ENCODE measurements at places on chromosomes 3 and 15. TPM values are rescaled to one million over a fixed set of nuclear protein-coding genes. Genes with fewer than 3 reads are reported as not detected.

The EEFSEC gene
- polyA plus RNA-seq: 27.8 TPM

- DNase-seq: no peak
These were observed 60.8 kb downstream of the GPR156 start for GRCh38 chr3:120224237-120224636.

DNA sequence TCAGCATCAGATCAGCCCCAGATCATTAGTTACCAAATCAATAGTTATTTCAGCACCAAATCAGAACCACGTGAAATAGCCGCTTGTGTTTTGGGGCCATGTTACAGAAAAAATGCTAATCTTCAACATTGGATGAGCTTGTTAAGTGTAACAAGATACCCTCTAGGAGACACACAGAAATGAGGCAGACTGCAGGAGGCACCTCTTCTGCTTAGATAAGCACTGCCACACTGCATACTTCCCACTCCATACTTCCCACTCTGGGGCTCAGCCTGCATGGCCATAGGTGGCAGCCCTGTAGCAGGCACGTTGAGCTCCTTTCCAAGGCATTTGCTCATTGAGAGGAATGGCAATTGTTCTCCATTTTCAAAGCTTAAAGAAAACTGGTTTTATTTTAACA is 73.3 kb downstream of the CHCHD6 start:
- no peak for DNase-seq

GRCh38 chr3:50652709-50653108 is 22.0 kb upstream of the DOCK3 start:
- no peak for DNase-seq

The HHATL gene
- polyA plus RNA-seq: 0.37 TPM

DNA sequence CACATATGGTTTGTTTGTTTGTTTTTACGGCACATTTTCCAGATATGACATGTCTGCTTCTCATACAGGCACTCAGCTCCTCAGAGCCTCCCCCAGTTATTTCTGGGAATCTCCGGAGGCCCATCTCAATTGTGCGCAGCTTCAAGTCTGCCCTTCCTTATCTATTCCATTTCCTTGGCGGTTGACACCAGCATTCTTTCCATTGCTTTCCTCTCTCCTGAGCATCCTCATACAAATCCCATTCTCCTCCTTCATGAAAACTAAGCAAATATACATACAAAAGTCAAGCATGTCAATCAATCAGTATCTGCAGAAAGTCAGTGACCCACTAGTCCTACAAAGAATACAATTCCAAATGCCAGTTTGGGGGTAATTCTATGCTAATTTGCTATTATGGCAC is 166.7 kb downstream of the SQOR start:
- DNase-seq: no peak

DNA sequence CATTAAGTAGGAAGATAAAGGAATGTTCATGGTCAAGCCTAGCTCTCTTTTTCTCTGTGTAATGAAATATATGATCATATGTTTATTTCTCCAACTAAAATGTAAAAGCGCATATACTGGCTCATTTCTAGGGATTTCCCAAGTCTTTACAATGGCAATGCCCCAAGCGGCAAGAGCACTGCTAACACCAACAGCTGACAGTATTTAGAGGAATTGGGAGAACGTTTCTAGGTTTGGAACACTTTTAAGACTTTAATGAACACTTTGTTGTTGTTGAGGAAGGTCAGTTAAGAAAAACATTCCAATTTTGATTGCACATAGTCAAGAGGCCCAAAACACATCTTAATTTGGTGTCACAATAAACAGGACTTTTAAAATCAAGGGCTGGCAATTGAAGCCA is 132.7 kb downstream of the ATP8B4 start:
- DNase-seq: no peak

DNA sequence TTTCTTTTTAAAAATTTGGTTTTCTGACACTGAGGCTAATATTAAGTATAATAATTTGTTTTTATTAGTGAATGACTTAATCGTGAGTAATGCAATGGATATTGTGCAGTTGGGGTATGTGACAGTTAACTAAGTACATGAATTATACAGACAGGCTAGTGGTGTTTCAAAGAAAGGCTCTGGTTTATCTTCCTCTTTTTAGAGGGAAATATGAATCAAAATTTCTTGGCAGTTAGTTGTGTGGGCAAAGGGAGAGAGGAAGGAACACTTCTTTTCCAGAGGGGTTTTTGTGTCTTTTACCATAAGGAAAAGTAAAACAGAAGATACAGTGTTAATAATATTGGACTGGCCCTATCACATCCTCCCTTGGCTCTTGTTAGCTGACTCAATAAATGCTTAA is 2.7 kb downstream of the ZNF654 start:
- DNase-seq: no peak

DNA sequence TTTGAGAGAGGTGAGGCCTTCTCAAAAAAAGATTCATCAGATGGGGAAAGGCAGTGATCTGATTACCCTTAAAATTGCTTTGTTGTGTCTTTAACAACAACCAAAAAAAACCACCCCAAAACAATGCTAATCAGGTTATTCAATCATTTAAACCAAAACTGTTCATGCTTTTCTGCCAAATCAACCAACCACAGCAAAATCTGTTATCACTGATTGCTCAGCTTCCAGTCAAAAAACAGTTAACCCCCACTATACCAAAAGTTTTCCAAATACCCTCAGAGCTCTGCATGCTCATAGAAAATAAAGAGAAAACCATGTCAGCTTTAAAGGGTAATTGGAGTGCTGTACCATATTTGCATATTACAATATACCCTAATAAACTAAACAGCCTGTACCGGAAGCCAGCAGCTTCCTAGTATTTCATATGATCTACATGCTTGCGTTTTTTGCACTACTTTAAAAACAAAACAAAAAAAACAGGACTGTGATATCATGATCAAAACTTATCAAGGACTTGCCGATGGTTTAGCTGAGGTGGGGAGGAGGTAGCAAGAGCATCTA is 22.8 kb downstream of the SATB1 start:
- DNase-seq: no peak

The ATG7 gene
- polyA plus RNA-seq: 25.8 TPM

The CYP11A1 gene
- 6.0 TPM for polyA plus RNA-seq

DNA sequence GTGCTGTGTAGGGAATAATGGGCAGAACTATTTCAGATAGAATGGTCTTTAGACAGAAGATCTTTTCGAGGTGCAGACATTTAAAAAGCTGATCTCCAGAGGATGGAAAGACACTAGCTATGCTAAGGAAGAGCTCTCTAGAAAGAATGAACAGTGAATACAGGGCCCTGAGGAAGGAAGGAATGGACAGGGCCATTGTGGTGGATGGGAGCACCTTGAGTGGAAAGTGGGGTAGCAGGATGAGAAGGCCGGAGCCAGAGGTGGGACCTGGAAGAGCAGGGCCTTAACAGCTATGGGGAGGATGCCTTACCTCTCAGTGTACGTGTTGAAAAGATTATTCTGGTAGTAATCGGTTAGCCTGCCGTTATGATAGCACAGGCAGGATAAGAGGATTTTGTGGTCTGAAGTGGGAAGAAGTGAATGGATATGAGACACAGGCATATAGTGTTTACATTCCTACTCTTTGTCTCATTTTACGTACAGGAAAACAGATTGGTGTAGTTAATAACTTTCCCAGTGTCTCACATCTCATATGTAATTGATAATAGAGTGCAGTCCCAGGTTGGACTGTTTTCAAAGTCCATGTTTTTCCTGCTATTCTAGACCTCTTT is 172.4 kb downstream of the KLHL25 start:
- DNase-seq: no peak

The LTK gene
- 1.9 TPM for polyA plus RNA-seq

DNA sequence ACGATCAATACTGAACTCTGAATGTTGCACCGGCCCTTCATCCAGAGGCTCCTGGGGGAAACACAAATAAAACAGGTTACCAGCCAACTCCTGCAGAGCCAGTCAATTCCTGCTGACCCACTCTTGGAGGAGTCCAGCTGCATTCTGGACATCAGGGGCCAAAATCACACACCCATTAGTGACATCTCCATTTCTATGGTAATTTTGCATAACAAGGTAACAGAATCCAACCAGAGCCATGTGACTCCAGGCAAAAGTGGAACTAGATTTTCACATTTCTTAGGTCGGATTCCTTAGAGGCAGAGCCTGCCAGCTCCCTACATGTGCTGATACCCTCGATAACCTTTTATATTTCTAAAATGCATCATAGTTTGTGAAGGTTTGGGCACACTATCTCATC is 119.2 kb upstream of the CTNNB1 start:
- DNase-seq: no peak

GRCh38 chr15:98391568-98391967 is 256.8 kb upstream of the IGF1R start:
- no peak for DNase-seq

GRCh38 chr15:35481064-35481463 is 64.9 kb downstream of the DPH6 start:
- no peak for DNase-seq

The AGBL1 gene
- polyA plus RNA-seq: 0.09 TPM

The GTF2A2 gene
- 131 TPM for polyA plus RNA-seq

The GATA2 gene
- 58.4 TPM for polyA plus RNA-seq

DNA sequence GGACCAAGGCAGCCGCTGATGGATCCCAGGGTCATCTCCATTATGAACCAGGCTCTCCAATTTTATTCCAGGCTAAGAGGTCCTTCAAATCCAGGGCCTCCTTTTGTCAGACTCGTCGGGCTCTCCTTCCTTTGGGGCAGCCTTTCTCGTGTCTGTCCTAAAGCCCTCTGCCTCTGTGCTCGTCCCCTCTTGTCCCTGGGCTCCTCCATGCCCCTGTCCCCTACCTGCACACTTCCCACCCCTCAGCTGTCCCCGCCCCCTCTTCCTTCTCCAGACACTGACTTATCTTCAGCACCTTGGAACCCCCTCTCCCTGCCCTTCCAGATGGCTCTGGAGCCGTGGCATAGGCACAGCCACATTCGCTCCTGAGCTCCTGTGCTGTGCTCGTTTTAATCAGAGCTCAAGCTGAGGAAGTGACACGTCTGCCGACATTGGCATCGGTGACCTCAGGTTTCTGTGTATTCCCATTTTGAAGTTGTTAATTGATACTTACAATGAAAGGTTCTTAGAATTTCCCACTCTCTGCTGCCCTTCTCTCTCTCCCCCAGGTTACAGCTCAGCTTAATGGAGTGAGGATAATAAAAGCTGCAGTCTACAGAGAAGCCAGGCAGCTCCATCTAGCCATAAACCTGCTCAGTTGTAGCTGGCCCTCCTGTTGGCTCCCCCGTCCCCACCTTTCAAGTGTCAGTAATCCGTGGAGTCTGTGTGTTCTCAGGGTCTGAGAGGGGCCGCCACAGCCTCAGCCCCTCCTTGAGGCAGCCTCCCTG is 51.1 kb upstream of the SEC22A start:
- DNase-seq: no peak

DNA sequence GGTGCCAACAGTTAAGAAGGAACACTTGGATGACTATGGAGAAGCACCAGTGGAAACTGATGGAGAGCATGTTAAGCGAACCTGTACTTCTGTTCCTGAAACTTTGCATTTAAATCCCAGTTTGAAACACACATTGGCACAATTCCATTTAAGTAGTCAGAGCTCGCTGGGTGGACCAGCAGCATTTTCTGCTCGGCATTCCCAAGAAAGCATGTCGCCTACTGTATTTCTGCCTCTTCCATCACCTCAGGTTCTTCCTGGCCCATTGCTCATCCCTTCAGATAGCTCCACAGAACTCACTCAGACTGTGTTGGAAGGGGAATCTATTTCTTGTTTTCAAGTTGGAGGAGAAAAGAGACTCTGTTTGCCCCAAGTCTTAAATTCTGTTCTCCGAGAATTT is 3.0 kb downstream of the SKIL start:
- DNase-seq: no peak

- no peak for DNase-seq
These were observed 109.8 kb downstream of the IL12A start for GRCh38 chr3:160098261-160098908.

The FANCI gene
- 40.4 TPM for polyA plus RNA-seq

DNA sequence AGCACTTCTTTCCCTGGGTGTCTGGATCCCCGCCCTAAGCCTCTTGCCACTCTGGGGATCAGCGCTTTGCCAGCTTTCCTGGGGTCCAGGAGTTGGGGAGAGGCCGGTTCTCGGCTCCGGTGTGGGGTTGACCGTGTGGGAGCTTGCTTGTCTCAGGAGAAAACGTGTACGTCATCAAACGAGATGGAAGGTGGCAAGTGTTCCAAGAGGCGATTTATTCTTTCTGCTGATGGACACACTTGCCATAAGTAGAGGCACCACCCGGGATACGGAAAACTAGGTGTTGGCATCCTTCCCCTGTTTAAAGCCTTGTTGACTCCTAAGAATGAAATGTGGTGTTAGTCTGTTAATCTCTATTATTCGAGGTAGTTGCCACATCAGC is 295 bp downstream of the ZWILCH start:
- no peak for DNase-seq

The ITGB5 gene
- polyA plus RNA-seq: 94.2 TPM

- DNase-seq: no peak
These were observed 36.4 kb upstream of the BNC1 start for GRCh38 chr15:83320844-83321243.

DNA sequence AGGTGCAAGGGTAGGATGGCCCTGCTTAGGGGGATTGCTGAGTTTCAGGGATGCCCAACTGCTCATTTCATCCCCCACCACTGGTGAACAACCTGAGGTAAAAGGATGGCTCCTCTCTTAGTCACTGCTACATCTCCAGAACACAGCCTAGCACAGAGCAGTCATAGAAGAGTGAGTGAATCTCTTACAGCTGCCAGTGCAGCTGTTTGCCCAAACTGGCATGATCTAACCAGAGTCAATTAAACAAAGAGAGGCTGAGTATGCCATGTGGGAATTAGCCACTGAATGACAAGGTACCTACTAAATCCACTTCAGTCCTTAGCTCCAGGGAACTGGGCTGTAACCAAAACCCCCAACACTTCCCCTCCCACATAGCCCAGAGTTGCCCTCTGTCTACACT is 6.8 kb upstream of the NCKIPSD start:
- no peak for DNase-seq

The CTXND1 gene
- polyA plus RNA-seq: 11.6 TPM

GRCh38 chr15:65416845-65417416 is 5.8 kb downstream of the IGDCC4 start:
- no peak for DNase-seq

The ALDH1A2 gene
- polyA plus RNA-seq: 247 TPM

DNA sequence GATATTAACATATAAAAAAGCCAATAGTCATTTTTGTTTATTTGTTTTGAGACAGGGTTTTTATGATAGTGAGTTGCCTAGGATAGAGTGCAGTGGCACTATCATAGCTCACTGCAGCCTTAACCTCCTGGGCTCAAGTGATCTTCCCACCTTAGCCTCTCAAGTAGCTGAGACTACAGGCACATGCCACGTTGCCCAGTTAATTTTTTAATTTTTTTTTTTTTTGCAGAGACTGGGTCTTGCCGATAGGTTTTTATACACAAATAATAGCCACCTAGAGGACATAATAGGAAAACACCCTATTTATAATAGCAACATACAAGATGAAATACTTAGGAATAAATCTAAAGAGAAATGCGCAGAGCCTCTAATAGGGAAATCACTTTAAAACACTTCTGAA is 13.3 kb downstream of the EIF3J start:
- DNase-seq: no peak

- DNase-seq: no peak
These were observed 11.2 kb downstream of the SH3GL3 start for GRCh38 chr15:83458381-83458780.
